Left cardiac atrium (tissue), 4 donors: ENCODE measurements at places on chromosomes 6 and 20. TPM values are rescaled to one million over a fixed set of nuclear protein-coding genes. Genes with fewer than 3 reads are reported as not detected.
A peak's percentile ranks its signal among the peaks of the same experiment; 100 is the strongest.

DNA sequence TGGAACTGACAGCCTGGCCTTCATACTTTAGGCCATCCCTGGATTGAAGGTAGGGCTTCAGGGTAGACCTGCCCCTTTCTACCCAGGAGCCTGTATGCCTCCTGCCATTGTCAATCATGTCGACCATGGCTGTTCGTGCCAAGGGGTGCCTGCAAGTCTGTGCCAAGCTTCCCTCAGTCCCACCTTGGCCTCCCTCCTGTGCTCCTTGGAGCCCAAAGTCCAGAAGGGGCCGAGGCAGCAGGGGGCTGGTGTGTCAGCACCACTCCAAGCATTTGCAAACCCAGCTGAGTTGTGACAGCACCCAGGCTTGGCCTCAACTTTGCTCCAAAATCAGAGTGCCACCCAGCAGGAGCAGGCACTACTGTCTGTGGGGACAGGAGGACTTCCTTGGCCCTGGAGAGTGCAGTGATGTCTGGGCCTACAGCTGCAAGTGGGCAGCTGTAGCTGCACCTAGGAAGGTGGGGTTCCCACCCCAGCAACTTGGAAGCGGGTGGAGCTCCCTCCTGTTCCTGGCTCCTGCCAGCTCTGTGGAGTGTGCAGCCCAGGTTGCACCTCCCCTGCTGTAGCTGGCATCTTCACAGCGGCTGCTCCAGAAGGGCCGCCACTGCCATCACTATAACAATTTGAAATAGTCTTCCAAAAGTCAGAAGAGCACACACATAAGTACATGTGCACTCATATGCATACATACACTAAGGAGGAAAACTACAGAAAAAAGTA, 1719.3 kb downstream of the HACE1 start:
- no peak for DNase-seq

GRCh38 chr6:112563368-112563767, 216.2 kb downstream of the RFPL4B start:
- no peak for DNase-seq

DNA sequence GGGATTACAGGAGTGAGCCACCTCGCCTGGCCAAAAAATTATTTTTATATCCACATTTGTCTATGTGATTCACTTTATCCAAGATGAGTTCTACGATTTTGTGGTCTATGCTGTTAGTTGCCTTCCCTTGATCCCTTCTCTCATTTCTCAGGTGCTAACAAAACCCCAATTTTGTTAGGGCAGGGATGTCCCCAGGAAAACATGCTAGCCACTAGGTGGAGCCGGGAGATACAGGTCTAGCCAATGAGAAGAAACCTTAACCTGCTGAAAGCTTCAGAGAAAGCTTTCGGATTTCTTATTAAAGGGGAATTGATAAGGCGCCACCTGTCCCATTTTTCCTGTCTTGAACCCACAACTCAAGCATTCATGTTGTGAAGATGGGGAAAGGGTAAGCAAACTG, 167.4 kb upstream of the OLIG3 start:
- peak; percentile 54 for DNase-seq

DNA sequence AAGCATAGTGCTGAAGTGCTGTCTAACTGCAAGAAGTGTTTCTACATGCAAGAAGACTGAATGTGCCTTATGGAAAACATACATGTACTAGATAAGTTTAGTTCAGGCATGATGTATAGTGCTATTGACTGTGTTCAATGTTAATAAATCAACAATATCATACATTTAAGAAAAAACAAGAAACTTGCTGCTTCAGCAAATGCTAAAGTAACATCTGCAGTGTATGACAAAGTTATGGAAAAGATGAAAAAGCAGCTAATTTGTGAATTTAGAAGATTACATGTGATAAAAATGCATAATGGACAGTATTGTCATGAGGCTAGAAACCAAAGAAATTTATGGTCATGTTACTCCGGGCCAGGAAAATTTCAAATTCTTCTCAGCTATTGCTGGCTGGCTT, 174.9 kb upstream of the SPTLC3 start:
- no peak for DNase-seq

GRCh38 chr6:85135376-85136094, 314.3 kb upstream of the NT5E start:
- no peak for DNase-seq

DNA sequence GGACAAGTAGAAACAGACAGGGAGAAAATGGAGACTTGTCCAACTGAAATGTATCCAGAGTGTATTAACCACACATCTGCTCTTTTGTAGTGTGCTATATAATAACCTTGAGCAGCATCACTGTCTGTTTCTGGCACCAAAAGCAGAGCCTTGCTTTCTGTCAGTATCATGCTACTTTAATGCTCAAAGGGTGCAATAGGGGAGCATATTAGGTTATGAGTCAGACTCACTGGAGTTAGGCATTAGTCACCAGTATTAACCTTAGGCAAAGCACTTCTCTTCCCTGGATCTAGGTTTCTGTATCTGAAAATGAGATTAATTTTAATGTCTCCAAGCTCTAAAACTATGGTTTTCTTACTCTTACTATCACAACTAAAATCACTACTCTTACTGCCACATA, 280.1 kb downstream of the TFAP2B start:
- no peak for DNase-seq

DNA sequence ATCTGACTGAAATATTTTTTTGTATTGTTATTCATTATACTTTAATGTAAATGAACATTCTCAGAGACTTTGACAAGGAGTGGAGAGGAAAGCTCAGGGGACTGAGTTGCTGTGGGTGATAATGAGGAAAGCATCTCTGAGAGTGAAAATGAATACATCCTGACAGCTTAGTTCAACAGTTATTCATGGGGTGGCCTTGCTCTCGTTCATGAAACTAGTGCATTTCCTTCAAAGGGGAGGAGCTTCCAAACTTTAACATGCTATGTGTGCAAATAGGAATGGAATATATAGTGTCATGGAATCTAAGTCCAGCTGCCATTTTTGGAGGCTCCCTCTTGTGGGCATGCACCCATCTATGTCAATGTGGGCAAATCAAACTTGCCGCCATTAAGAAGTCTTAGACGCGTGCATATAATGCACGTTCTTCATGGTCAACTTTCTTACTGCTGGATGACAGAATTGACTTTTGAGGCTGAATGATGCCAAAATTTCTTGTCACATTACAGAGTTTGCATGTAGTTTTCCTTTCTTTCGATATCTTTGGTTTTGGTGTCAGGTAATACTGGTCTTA, 124.3 kb upstream of the TMEM170B start:
- no peak for DNase-seq

DNA sequence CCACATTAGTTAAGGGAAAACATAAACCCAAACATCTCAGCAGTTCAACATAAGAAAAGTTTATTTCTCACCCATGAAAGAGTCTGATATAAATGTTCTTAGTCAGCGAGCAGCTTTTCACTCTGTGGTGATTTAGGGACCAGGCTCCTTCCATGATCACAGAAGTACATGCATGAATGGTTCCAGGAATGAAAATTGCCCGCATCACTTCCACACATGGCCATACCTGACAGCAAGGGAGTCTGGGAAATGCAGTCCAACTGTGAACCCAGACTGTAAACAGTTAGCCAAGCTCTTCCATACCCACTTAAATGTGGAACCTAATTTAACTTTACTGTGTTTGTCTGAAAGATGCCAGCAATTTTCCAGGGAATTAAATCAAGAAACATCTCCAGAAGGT, 353.9 kb downstream of the HACE1 start:
- no peak for DNase-seq

GRCh38 chr6:131779304-131779703, 28.5 kb upstream of the ENPP1 start:
- DNase-seq, result no peak

The CRISP3 gene
- not detected for total RNA-seq

The CENPW gene
- 1.9 TPM for total RNA-seq

The SH3BGRL2 gene
- 10.3 TPM for total RNA-seq

The ZNF133 gene
- total RNA-seq, result 6.7 TPM

The ADGRF4 gene
- 0.06 TPM for total RNA-seq

The PPP1R18 gene
- total RNA-seq, result 28.0 TPM

The OR2H2 gene
- total RNA-seq, result not detected

The SLC22A16 gene
- not detected for total RNA-seq

The RAET1G gene
- 1.1 TPM for total RNA-seq

The PLCG1 gene
- 64.8 TPM for total RNA-seq

The FKBP1C gene
- total RNA-seq, result 0.26 TPM
